NCI-H1436 (cell line): ENCODE measurements at places on chromosomes 16 and 17.

- no peak for DNase-seq
These were observed 516 bp downstream of the SLC16A6 start for GRCh38 chr17:68290268-68290954.

DNA sequence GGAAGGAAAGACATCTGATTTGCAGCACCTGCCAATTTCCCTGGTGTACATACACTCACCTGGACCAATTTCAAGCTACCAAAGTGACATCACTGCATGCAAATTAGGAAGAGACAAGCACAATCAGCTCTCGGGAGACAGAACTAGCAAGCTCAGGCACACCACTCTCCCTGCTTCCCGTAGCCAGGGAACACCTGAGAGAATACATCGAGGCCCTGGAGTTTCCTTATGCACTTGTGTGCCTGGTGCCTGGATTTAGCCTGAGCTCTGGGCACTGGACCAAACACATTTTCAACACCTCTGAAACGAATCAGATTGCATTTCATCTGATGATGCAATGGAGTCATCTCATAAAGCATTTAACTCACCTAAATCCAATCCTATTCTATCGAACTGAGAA is 110.5 kb downstream of the HS3ST2 start:
- DNase-seq, result no peak

GRCh38 chr16:31334934-31335333 is 20.0 kb upstream of the ITGAX start:
- no peak for DNase-seq

- DNase-seq, result no peak
These were observed 56.7 kb upstream of the MED9 start for GRCh38 chr17:17420082-17420481.

GRCh38 chr16:58937661-58938060 is 203.5 kb upstream of the GOT2 start:
- DNase-seq, result no peak

DNA sequence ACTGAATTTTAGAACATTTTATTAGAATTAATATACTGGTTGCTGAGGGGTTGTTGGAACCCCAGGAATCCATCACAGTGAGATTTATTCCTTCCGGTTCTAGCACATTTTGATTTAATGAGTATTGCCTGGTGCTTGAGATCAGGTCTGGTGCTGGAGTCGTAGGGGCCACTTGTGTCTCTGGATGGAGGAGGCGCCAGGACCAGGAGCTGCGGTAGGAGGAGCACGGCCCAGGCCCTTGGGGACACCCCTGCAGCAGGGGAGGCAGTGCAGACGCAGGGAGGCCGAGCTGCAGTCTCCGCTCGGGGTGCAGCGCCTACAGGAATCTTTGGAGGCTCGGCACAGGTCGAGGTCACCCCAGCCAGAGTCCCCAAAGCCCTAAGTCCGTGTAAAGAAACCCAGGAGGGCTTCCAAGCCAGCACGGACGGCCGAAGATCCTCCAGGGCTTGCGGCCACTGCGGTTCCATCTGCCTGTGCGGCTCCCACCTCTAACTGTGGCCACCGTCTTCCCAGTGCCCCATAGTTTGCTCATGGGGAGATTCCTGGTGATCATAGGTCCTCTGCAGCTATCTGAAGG is 66.2 kb upstream of the CREBBP start:
- no peak for DNase-seq

DNA sequence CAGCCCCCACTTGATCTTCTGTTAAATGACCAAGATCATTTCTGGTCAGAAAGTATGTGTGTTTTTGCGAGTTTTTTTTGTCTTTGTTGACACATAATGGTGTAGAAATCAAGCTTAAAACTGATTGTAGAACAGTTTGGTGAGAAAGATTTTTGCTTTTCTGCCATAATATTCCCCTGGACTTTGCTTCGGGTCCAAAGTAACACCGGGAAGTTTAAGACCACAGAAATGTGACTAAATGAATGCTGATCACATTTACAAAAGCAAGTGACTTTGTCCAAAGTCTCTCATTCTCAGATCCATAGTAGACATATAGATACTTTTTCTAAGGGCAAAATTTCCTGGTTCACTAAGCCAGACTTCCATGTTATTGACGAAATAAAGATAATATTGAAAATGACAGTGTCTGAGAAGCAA is 2.6 kb downstream of the FAM20A start:
- DNase-seq, result no peak

DNA sequence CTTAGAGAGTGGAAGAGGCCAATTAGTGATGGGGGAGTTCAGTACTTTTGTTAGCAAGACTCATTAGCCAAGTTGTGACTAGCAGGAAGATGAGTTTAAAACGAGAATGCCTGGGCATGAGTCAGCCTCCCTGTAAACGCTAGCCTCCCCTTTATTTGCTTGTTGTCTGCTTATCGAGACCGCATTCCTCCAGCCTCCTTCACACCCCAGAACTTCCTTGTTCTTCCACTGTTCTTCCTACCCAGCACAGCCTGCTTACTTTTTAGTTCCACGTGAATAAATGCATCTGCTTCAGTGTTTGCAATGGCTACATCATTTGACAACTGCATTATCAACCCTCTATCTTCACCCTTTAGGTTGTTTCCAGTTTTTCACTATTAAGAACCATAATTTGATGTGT is 20.2 kb upstream of the OR3A1 start:
- no peak for DNase-seq

DNA sequence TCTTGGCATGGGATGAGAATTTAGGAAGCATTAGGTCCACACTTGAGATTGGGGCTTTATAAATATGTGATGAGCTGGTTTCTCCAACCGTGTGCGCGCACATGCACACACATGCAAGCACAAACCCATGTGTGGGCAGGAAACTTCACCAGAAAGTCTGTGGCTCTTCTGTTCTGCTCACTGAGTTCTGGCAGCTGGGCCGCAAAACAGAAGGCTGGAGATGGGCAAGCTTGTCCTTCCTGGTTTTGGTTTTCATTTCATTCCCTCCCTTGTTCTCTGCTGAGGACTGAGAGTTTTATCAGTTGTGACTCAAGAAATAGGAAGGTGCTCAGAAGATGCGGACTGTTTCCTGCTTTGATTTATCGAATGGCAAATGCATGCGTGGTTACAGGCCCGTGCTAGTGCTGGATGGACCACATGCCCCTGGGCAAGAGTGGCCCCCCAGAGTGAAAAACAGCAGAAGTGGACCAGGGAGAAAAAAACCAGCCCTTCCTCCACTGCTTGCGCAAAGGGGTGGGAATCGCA is 14.1 kb downstream of the MAP3K14 start:
- DNase-seq, result no peak

GRCh38 chr16:85464383-85465305 is 148.5 kb upstream of the GSE1 start:
- DNase-seq, result no peak

- DNase-seq, result no peak
These were observed 1.3 kb upstream of the EXOC7 start for GRCh38 chr17:76104896-76105231.

DNA sequence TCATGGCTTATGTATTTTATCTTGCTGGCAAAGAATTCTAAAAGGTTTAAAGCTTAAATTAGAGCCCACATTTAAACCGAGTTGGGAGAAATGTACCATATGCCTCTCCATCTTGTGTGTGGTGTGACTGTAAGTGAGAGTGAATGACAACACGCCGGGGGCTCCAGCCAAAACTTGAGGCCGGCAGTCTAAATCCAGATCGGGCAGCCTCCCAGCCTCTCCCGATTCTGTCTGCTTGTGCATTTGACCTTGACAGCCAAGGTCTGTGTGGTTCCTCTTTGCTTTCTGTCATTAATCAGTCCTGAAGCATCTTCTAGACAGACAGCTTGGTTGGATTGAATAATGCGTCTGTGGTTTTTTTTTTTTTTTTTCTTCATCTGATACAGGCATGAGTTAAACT is 1093.2 kb upstream of the EEF2KMT start:
- no peak for DNase-seq

- no peak for DNase-seq
These were observed 9.7 kb upstream of the ALOX15B start for GRCh38 chr17:8029121-8029520.

- no peak for DNase-seq
These were observed 3.8 kb downstream of the TNFSF12 start for GRCh38 chr17:7552621-7553051.

DNA sequence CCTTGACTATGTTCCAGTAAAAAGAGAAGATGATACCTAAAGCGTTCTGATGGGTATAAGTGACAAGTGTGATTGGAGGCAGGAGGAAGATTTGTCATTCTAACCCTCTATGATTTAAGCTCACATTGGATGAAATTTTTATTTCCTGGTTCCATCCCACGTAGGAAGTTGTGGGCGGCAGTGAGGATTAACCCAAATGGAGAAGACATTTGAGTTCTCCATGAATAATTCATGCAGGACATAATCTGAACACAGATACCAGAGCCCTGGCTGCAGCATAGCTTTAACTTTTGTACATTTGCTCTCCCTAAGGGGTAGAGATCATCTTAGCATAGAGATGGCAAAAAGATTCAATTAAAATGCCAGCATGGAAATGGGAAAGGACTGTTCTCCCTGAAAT is 146.3 kb downstream of the SLC39A11 start:
- DNase-seq, result no peak

GRCh38 chr16:55370762-55371482 is 46.9 kb downstream of the IRX6 start:
- peak; percentile 37 for DNase-seq

DNA sequence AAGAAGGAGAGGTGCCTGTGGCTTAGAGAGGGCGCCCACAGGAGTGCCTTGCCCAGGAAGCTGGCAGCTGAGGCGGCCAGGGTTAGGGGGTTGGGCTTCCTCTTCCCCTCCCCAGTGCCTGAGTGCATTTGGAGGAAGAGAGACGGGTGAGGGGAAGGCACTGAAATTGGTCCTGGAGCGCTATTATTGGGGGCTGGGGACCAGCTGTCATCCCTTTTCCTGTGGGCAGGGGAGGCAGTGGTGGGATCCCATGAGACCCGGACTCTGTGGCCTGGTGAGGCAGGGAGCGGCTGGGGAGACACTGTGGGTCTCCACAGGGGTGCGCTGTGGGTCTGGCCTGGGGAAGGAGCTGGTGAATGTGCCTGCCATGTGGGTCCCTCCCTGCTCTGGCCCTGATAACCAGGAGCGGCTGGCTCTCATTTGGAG is 259.7 kb downstream of the SEC14L1 start:
- no peak for DNase-seq

DNA sequence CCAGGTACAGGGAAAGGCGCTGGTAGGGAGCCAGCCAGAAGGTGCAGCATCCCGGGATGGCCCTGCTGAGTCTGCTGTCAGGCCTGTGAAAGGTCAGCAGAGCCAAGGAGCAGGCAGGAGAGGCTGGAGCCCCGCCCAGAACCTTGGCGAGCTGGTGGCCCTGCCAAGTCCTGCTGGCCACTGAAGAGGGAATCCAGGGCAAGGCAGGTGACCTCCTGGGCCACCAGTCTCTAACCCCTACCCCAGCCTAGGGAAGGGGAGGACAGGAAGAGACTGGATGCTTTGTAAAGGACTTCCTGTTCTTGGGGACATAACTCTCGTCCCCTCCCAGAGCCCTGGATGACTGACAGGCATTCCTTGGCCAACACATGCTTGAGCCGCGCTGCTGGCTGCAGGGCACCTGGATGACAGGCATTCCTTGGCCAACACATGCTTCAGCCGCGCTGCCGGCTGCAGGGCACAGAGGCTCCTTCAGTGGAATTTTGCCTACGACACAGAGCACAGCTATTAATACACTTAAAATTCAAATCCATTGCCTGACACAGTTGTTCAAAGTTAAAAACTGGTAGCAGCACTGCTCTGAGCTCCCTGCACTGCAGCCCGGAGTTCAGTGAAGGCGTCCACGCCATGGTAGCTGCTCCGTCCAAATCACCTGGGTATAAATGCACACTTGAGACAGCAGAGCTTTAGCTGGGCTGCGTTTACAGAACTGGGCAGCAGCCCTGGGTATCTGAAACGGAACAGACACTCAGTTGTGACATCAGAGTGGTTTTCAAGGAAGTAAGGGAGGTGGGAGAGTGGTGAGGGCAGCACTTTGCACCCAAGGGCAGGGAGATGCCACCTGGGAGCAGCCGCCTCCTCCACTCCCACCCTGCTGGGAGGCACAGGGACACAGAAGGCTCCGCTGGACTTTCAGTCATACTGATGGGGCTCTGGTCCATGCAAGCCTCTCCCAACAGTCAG is 2.0 kb upstream of the BRICD5 start:
- DNase-seq, result no peak

DNA sequence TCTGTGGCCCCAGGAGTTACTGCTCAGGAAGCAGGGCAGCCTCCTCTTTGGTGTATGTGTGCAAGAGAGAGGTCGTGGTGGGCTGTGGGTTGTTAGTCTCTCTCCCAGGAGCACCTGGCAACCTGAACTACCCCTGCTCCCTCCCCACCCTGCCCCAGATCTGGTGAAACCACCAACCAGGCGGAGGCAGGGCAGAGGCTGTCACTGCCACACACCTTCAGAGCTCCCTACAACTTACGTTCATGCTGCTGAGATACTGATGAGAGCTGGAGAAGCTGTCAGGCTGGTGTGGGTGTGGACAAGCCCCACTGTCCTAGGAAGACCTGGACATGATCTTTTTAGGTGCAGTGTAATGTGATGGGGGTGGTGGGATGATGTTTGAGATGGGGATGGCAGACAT is 24.3 kb downstream of the GOSR2 start:
- DNase-seq, result no peak

- peak; percentile 16 for DNase-seq
These were observed 18.2 kb downstream of the SCN4A start for GRCh38 chr17:63954402-63955063.

- no peak for DNase-seq
These were observed 144.0 kb downstream of the PRKCA start for GRCh38 chr17:66446419-66446818.

GRCh38 chr17:61335845-61336655 is 63.6 kb upstream of the TBX2 start:
- peak; percentile 67 for DNase-seq

DNA sequence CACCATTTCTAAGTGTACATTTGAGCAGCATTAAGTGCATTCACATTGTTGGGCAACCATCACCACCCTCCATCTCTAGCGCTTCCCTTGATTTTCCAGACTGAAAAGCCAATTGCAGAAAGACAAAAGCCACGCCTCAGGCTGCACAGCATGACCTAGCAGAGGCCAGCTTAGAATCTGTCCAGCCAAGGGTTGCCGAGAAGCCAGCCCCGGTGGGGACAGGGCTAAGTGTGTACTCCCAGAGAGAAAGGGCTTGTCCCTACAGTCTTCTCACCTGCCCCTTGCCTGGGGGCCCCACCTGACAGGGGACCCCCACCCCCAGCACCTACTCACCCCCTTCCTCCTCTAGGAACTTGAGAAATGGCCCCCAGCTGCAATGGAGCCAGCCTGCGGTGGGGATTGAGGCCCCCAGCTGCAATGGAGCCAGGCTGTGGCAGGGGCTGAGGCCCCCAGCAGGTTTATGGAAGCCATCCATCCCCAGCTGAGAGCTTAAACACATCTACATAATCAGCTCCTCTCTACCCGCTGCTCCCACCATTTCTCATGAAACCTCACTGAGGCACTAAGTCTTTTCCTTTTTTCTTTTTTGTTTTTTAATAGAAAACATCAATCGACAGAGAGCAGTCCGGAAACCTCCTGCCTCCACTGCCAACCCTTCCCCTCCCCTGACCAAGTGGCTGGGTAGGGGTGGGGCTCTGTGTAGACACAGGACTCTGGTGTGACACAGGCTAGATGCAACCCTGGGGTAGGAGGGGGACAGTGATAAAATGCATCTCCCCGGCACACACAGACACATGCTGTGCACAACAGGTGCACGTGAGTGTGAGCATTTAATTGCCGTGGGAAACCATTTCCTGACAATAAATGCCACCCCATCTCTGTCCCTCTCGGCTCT is 77.9 kb downstream of the CCT6B start:
- no peak for DNase-seq

GRCh38 chr16:72689851-72690250 is 358.1 kb downstream of the ZFHX3 start:
- DNase-seq, result no peak

- no peak for DNase-seq
These were observed 3.3 kb downstream of the GRN start for GRCh38 chr17:44348234-44348987.
